Stimulated activated CD8-positive, alpha-beta memory T cell treated with anti-CD3 and anti-CD28 coated beads, Interleukin-4, amount 100 ng/mL, for 48 hours (primary cell): ENCODE measurements at places on chromosomes 11 and 22.

GRCh38 chr11:61392981-61393595 lies 701 bp downstream of the TMEM216 start:
- peak; percentile 35 for DNase-seq

DNA sequence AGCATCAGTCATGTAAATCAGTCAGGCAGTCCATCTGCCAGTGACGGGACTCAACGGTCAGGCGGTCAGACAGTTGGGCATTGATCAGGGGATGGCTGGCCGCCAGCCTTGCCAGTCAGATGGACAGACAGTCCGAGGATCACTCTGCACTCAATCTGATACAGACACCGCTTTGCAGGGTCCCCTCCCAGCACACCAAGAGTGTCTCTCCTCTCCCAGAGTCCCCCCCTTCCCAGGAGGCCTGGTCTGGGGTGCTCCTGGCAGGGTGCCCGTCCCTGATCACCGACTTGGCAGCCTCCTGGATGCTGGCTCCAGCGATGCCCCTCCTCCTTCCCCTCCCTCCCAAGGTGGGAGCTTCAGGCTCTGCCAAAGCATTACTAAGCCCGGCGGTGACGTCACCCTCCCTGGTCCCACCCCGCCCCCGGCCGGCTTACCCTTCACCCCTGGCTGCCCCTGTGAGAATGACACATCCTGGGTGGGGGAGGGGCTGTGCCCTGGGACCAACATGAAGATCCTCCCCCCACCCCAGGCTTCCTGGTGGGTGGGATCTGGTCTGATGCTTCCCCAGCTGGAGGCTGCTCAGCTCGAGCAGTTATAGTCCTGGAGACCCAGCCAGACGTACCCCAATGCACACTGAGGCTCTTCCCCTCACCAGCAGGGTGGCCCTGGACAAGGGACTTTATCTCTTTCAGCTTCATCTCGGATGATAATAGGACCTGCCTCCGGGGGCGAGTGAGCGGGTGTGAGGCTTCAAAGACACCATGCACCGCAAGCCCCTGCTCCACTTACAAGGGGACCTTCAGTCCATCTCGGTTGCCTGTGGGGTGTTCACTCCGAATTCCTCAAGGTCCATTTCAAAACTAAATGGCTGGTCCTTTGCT lies 69.2 kb downstream of the CD82 start:
- peak; percentile 61 for DNase-seq

GRCh38 chr11:10623797-10624761 lies 55.6 kb upstream of the LYVE1 start:
- DNase-seq, result peak; percentile 37

GRCh38 chr22:46104170-46104880 lies 46.0 kb upstream of the PPARA start:
- no peak for DNase-seq

GRCh38 chr22:32164075-32164860 lies 5.2 kb upstream of the C22orf42 start:
- DNase-seq, result no peak

DNA sequence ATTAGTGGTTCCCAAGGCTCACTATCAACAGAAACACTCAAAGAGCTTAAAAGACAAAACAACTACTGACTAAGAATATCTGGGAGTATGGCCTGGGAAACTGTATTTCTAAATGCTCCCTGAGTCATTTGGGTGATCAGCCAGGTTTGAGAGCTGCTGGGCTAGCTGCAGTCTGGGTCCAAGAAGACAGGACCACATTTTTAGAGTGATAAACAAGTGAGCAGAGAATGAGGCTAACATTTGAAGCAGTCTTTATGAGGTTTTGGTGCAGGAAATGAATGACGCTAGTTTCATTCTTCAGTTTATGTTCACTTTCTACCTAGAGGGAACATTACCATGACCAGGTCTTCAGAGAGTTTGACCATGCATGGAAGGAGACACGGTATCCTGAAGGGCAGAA lies 97.7 kb downstream of the TEAD1 start:
- no peak for DNase-seq

DNA sequence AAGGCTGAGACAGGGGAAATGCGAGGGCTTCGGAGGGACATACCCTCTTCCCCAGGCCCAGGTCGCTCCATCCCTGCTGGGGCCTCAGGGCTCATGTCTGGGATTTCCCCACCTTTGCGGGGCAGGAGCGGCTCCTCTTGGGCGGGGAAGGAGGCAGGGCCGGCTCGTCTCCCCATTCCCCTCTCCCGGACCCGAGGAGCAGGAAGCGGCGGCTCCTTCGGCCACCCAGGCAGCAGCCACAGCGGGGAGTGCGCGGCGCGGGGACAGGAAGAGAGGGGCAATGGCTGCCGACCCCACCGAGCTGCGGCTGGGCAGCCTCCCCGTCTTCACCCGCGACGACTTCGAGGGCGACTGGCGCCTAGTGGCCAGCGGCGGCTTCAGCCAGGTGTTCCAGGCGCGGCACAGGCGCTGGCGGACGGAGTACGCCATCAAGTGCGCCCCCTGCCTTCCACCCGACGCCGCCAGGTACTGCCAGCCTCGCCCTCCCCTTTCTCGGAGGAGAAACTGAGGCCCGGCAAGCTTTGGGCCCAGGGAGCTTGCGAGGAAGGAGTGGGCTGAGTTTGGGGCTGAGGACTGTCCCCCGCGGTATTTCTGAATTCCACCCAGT lies at the start of gene ANKK1:
Gene ANKK1 (plus strand): TSS at position 175 of the 607 bp plus-strand sequence. CDS start 106 bp downstream, at position 281.
- no peak for DNase-seq

DNA sequence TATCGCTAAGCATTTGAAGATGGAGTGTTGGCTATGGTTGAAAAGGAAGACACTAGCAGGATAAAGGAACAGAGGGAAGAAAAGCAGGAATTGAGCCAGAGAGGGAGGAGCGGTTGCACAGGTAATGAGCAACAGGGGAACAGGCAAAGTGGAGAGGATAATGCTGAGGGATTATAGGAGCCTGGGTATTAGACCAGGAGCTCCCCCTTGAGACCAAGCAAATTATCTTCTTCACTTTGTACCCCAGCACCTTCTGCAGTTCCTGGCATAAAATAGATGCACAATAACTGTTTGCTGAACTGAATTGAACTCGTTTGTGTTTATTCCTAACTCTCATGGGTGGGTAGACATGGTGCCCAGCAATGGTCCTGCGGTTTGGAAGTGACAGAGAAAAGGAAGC lies 54.6 kb upstream of the OR5P2 start:
- no peak for DNase-seq

- no peak for DNase-seq
Observed at GRCh38 chr11:57641011-57641807, 8.5 kb downstream of the YPEL4 start.

GRCh38 chr11:1827095-1827813 lies 7.5 kb upstream of the SYT8 start:
- no peak for DNase-seq

DNA sequence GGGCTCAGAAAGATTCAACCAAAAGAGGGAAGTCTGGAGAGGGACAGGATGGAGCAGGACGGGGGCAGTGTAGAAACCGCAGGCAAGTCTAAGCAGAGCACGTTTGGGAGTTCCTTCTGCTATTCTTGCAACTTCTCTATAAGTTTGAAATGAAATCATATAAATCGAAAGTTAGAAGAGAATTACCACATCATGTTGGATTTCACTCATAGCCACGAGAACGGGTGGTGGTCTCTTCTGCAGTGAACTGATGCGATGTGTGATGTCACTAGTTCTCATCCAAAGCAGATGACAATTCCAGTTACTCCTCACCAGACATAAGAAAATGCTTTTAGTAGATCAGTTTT lies 36.0 kb downstream of the KCNQ1 start:
- no peak for DNase-seq

GRCh38 chr11:11209967-11210366 lies 143.1 kb downstream of the CSNK2A3 start:
- DNase-seq, result no peak
